ENCODE measurements at places on chromosomes 12 and 14.

DNA sequence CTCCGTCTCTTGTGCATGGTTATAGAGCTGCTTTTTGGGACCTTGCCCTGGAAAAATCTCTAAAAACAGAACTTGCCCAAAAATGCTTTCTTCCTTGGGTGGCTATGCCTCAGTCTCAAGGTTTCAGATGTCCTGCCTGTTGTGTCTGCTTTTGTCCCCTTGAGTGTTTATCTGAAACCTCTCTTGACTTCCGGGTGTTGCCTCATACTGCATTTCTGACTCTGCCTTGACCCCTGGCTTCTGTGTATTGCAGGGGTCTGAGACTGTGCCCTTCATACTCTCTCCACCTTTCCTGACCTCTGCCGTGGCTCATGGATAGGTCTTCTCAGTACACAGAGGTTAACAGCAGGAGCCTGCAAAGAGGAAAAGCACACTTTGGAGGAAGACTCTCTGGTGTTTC lies 124.8 kb upstream of the NTF3 start:
- no peak for DNase-seq

- DNase-seq, result no peak
These were observed 30.9 kb downstream of the ABCB9 start for GRCh38 chr12:122935318-122935717.

- no peak for DNase-seq
These were observed 1796.3 kb upstream of the FLRT2 start for GRCh38 chr14:83733670-83734069.

- DNase-seq, result no peak
These were observed 29.5 kb upstream of the INF2 start for GRCh38 chr14:104659764-104660523.

GRCh38 chr12:66482351-66483203 lies 180.3 kb downstream of the HELB start:
- DNase-seq, result no peak

- no peak for DNase-seq
These were observed 286.3 kb downstream of the RPAP3 start for GRCh38 chr12:47419497-47419896.

DNA sequence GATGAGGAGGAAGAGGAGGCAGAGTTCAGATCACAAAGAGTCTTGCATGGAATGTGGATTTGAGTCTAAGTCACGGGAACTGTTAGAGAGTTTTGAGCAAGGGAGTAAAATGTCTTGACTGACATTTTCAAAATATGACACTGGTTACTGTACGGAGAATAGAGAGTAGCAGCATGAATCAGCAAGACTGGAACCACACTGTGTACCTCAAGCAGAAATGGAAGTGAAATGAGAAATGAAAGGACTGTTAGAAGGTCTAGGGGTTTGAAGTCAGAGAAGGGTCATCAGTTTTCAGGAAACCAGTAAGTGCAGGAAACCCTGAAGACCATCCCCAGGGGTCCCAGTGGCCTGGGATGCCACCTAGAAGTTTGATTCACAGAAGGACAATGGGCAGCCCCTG lies 236.3 kb downstream of the GALC start:
- DNase-seq, result no peak

- DNase-seq, result no peak
These were observed 980.5 kb downstream of the FLRT2 start for GRCh38 chr14:86510491-86510890.

GRCh38 chr14:50871914-50872732 lies at the start of gene ABHD12B:
ABHD12B (plus strand) TSS chr14:50872053; CDS start chr14:50872175, 122 bp downstream.
- no peak for DNase-seq

GRCh38 chr14:55127460-55127951 lies 1.5 kb upstream of the LGALS3 start:
- no peak for DNase-seq

GRCh38 chr14:55190906-55191202 lies 531 bp downstream of the DLGAP5 start:
- no peak for DNase-seq

GRCh38 chr12:104378427-104378826 lies 74.9 kb downstream of the EID3 start:
- no peak for DNase-seq

- no peak for DNase-seq
These were observed 1.6 kb downstream of the CCDC88C start for GRCh38 chr14:91415794-91416743.

GRCh38 chr14:105390849-105391500 lies 7.4 kb upstream of the TEX22 start:
- DNase-seq, result no peak

DNA sequence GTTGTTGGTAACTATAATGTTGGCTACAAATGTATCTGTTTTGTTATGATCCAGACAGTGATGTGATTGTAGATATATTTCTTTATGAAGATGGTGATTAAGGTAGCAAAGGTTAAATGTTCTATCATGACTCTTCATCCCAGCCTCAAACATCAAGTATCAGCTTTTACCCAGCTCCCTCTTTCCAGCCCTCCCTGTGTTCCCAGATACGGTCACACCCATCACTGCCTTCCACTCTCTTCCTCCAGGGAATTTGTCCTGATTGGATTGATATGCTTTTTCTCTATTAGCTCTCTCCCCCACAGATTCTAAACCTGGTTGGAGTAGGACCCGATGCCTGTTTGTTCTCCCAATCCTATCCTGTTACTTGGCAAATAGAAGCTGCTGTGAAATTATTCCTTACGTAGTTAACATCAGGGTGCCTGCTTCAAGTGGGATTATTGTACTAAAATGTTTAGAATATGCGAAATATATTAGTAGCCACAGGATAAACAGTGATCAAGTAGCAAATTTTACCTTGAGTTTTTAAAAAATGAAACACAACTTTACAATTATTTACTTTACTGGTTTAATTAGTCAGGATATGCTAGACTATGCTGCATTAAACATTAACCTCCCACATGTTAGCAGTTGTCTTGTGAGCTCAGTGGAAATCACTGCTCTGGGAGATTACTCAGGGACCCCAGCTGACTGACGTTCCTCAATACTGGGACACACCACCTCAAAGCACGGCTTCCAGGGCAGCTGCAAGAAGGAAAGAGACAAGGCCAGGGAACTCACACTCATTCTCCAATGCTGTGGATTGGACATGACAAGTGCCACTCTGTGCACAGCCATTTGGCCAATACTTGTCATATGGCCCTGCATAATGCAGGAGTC lies 165.3 kb downstream of the ALX1 start:
- no peak for DNase-seq

- no peak for DNase-seq
These were observed 175.3 kb upstream of the AVPR1A start for GRCh38 chr12:63326260-63326659.

DNA sequence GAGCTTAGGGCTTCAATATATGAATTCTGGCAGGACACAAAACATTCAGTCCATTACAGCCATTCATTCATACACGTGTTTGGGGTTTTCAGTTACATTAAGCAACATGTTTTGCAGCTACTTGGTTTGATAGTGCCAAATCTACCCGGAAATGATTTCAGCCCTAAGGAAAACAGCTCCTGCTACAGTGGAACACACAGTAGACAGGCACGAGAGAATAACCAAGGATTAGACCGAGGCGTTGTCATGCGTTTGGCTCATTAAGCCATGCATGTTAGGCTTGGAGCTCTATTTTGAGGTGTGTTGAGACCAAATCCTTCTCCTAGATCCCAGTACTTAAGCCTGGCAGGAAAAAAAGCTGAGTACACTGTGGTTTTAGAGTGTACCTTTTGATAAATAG lies 177.4 kb downstream of the PRKCH start:
- DNase-seq, result no peak

DNA sequence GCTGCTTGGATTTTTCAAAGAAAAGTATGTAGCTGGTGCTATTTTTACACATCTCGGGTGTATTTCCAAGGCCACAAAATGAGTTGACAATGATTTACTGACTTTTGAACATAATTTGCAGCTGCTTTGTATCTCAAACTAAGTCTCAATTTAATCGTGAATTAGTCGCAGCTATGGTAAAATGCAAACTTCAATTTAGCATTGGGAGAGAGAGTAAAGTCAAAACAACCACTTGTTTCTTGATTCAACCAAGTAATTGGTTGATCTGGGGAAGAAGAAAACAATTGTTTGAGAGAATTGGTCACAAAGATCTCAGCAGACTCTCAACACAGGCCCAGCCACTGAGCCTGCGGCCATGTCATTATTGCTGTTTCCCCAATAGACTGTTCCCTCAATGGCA lies 75.0 kb upstream of the DYRK2 start:
- no peak for DNase-seq

DNA sequence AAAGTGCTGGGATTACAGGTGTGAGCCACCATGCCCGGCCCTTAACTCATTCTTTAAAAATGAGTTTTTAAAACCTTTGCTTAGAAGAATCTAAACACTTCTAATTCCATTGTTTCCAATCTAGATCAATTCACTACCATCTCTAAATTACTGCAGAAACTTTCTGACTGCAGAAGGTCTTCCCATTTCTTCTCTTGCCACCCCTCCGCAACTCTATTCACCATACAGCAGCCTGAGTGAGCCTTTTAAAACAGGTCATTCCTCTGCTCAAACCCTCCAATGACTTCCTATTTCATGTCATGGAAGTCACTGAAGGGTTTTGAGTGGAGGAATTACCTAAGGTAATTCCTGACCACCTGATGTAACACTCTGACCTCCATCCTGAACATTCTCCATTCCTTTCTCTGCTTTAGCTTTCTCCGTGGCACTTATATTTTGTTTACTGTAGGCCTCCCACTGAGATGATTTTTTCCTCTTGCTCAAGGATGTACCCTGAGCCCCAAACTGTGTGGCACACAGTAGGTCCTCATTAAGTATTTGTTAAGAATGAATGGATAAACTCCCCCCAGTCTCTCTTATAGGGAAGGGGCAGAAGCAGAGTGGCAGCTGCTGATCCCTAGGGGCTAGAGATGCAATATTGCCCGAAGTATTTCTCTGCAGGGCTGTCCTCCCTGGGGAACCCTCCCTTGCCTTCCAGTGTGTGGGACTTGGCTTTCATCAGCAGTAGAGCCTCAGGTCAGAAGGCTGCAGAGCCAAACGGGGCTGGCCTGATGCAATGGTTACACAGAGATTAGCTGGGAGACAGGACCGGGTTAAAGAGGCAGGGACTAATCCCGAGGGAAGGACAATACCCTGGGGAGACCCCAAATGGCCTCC lies 1.2 kb downstream of the DDIT3 start:
- DNase-seq, result no peak

- DNase-seq, result no peak
These were observed 72.7 kb downstream of the NOVA1 start for GRCh38 chr14:26525085-26525484.

GRCh38 chr14:35149239-35149638 lies 26.9 kb downstream of the PRORP start:
- DNase-seq, result no peak

- no peak for DNase-seq
These were observed 19.4 kb downstream of the TCTN2 start for GRCh38 chr12:123690191-123690840.

DNA sequence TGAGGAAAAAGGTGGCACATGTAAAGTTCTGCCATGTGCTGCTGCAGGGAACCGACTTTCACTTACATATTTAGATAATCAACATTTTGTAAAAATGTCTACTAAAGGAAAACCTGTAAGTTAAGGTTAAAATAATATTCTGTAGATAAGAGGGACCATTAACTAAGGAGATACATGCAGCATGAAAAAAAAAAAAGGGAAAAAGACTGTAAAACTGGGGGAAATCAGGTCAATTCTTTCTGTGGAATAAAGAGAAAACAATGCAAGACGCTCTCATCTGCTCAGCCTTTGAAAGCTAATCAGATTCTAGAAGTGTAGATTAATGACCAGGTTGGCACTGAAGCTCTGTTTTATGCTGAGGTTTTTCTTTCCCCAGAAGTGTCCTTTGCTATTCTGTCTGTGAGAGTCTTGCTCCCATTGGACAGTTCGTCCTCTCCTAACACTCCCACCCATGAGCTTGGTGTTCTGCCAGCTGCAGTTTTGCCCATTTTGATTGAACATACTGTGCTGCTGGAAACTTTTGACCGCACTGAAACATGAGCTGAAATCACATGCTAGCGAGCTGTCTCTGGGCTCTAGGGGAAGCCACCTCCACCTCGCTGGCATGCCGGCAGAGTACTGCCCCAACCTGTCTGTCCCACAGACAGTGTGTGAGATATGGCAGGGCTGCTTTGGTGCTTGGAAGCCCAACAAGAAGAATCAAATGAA lies 39.7 kb downstream of the PPTC7 start:
- DNase-seq, result peak; percentile 47

- no peak for DNase-seq
These were observed 99.1 kb downstream of the NELL2 start for GRCh38 chr12:44777044-44777443.

- DNase-seq, result no peak
These were observed 82.1 kb downstream of the SAMD4A start for GRCh38 chr14:54649056-54649455.

- DNase-seq, result no peak
These were observed 57.2 kb downstream of the ESRRB start for GRCh38 chr14:76432827-76433752.

- no peak for DNase-seq
These were observed 344 bp downstream of the LPAR5 start for GRCh38 chr12:6635375-6635855.

- no peak for DNase-seq
These were observed 7.0 kb upstream of the CEBPE start for GRCh38 chr14:23125933-23126524.

- DNase-seq, result no peak
These were observed 26.8 kb downstream of the FLVCR2 start for GRCh38 chr14:75604979-75605851.

GRCh38 chr12:69211160-69211559 lies 28.2 kb upstream of the CPSF6 start:
- DNase-seq, result no peak

DNA sequence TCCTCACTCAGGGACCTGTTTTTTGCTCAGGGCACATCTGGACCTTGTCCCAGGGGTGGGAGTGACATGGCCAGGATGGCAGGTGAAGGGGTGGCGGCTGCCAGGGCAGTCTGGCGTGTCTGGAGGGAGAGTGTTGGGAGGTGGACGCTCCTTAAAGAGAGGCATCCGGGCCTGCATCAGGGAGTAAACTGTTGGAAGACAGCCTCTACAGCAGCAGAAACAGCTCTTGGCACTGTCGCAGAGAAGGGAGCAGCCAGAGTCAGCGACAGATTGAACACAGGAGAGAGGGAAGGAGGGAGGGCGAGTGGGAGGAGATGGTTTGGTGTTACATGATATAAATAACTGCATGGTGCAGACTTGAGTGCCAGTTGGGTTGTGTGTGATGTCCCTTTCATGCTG lies 52.8 kb downstream of the IGF1 start:
- DNase-seq, result peak; percentile 22

GRCh38 chr12:447141-447540 lies 12.6 kb upstream of the B4GALNT3 start:
- DNase-seq, result no peak
